IMR-90 (cell line): ENCODE measurements at places on chromosomes 1 and 21. TPM values are rescaled to one million over a fixed set of nuclear protein-coding genes. Genes with fewer than 3 reads are reported as not detected.

- DNase-seq: peak; percentile 40
Measured at GRCh38 chr1:202189001-202189790, 4.4 kb upstream of the LGR6 start.

- DNase-seq: peak; percentile 19
Measured at GRCh38 chr1:219587401-219587800, 25.5 kb downstream of the ZC3H11B start.

Gene SRM
- total RNA-seq: 23.1 and 25.6 TPM in 2 replicates

DNA sequence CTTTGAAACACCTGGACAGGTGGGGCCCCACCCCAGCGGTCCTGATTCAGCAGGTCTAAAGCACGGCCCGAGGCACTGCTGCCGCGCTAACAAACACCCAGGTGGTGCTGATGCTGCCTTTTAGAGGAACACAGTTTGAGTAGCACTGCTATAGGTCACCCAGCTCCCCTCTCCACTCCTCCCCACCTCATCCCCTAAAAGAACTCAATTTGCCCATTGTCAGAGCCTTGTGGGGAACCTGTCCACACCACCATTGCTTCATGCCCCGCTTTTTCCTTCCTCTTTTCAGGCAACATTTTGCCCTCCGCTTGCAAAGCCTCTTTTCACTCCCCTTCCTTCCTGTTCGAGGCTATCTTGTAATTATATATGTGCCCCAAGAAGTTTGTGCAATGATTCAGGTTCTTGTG, 26.2 kb upstream of the PADI4 start:
- no peak for DNase-seq

Gene REN
- 0.28 and 0.54 TPM in 2 replicates for total RNA-seq

Gene RHBDL2
- 0.28 and 0.36 TPM in 2 replicates for total RNA-seq

- no peak for DNase-seq
Measured at GRCh38 chr1:67651031-67651430, 34.0 kb upstream of the GADD45A start.

DNA sequence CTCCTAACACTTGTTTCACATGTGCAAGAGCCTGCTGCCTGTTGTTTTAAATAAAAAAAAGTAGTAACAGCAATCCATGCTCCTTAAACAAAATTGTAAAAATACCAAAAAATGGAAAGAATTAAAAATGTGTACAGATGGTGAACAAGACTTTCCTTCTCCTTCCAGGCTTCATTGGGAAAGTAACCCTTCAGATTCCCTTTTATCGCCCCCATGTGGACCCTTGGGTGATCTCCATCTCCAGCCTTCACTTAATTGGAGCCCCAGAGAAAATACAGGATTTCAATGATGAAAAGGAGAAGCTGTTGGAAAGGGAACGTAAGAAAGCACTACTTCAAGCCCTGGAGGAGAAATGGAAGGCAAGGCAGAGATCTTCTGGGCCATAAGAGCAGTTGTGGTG, 14.2 kb downstream of the VPS13D start:
- DNase-seq: no peak

- DNase-seq: no peak
Measured at GRCh38 chr1:228293393-228293792, 85.5 kb downstream of the OBSCN start.

- peak; percentile 81 for DNase-seq
Measured at GRCh38 chr1:44631647-44632539, 42.4 kb downstream of the TMEM53 start.

DNA sequence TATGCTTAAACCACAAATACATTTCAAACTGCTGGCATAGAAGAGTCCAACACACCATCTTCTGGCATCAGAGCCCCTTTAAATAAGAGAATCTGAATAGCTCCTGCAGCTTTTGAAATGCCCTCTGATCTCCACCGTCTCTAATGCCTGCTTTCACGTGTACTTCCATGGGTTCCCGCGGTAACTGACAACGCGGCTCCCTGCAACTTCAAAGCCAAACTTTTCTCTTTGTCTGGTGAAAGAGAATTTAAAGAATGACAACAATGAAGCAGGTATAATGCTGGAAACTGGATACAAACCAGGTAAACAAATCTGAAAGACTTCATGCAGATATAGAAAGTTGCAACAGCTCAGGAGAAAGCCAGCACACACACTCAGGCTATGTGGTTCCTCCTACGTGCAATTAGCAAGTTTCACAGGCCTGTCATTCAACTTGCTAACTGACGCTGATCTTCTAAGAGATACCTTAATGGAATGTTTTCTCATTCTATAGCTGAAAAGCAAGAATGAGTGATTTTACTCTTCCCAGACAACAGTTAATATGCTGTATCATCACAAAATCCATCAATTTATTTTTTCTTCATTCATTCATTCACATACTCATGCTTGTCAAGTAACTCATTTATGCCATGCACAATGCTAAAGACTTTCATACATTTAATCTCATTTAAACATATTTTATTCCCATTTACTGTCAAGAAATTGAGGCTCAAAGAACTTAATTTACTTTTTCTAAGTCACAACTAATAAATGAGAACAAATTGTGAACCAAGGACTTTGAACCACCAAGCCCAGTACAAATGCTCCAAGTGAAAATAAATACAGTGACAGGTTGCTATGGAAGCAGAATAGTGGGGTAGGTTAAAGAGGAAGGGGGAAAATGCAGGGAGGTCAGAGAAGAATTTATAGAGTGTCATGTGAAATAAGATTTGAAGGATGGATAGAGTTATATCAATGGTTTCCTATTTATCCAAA, 202.7 kb upstream of the SNX7 start:
- no peak for DNase-seq

DNA sequence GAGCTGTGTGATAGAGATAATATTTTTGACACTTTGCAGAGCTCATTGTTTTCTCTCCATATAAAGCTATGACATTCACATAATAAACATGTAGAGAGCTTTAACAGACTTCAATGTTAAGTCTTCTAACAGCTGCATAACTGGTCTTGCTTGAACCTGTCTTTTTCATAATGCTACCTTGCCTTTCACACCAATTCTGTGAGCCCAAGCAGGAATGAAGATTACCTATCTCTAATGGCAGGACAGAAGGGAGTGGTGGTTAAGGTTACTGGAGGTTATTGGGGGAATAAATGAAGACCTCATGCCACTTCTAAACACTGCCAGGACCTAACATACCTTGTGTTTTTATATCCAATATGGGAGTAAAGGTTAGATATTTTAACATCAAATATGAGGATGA, 2.3 kb upstream of the CD55 start:
- no peak for DNase-seq

GRCh38 chr1:232921381-232921780, 29.0 kb upstream of the NTPCR start:
- no peak for DNase-seq

Gene CLCA1
- not detected in 2 replicates for total RNA-seq

GRCh38 chr1:80639777-80640533, 1160.8 kb upstream of the ADGRL2 start:
- DNase-seq: no peak

Gene FMN2
- total RNA-seq: 35.8 and 50.0 TPM in 2 replicates

- DNase-seq: no peak
Measured at GRCh38 chr1:34362949-34363348, 186.2 kb downstream of the C1orf94 start.

DNA sequence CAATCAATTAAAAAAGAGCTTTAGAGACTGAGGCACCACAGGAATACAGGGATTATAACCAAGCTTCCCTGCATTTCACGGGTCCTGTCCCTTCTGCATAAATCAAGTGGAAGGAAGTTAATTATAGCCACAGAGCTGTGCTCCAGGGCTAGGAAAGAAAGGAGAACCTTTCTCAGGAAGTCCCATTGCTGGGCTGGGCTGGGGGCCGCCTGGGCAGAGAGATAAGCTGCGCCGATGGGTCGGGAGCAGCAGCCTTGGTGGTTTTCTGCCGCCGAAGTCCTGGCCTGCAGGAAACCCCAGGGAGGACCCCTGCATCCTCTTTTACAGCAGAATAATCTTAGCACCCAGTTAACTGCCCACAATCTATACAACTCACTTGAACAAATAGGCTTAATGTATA, 12.6 kb upstream of the CD34 start:
- no peak for DNase-seq

DNA sequence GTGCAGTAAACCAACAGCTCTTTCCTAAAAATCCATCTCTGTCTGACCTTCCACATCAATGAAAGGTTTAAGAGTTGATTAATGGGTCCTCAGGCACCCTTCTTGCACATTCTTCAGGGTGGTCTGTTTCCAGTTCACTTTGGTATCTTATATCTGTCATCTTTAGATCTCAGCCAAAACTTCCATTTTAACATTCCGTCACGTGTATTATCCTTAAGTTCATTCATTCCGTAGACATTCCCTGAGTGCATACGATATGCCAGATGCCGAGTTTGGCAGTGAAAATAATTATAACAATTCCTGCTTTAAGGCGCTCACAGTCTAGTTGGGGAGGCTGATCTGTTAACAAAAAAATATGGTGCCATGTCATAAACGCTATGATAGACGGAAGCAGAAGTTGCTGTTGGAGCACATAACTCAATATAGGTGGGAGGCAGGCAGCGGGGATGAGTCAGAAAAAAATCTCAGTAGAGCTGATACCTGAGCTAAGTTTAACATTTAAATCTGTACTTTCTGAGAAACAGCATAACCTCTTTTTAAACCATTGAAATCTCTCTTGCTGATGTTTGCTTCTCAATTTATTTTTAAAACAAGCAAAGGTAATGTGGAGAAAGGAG, 59.6 kb upstream of the HOOK1 start:
- DNase-seq: no peak

- DNase-seq: no peak
Measured at GRCh38 chr1:179554427-179554826, 21.3 kb downstream of the NPHS2 start.

GRCh38 chr1:10536133-10536770, 61.5 kb downstream of the PEX14 start:
- no peak for DNase-seq

Gene VHLL
- total RNA-seq: 0.28 TPM in 1 of 2 replicates, not detected in the other

Gene CLEC20A
- total RNA-seq: not detected in 2 replicates

DNA sequence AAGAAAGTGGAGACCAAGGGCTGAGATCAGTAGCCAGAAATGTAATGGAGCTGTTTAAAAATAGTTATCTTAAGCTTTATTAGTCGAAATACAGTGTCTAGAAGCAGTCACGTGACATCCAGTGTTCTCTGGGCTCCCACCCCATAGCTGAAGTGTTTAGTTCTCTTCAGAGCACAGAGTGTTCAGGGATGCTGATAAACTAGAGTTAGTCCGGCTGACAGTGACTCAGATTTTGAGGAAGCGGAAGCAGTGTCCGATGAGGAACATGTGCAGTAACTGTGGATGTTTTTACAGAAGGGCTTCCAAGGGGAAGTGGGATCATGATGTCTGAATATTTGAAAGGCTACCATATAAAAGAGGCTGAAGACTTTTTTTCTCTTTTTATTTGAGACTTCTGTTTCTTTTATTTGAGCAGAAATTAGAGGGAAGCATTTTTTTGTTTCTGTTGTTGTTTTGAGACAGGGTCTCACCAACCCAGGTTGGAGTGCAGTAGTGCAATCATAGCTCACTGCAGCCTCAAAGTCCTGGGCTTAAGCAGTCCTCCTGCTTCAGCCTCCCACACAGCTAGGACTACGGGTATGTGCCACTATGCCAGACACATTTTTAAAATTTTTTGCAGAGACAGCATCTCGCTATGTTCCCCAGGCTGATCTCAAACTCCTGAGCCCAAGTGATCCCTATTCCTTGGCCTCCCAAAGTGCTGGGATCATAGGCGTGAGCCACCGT, 124.2 kb downstream of the GALNT2 start:
- DNase-seq: peak; percentile 74

DNA sequence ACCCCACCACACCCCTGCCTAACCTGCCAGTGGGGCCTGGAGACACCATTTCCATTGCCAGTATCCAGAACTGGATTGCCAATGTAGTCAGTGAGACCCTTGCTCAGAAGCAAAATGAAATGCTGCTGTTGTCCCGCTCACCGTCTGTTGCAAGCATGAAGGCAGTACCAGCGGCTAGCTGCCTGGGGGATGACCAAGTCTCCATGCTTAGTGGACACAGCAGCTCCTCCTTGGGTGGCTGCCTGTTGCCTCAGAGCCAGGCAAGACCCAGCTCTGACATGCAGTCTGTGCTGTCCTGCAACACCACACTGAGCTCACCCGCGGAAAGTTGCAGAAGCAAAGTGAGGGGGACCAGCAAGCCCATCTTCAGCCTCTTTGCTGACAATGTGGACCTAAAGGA, 33.4 kb downstream of the STYXL2 start:
- DNase-seq: no peak

Gene C1orf35
- total RNA-seq: 4.3 and 4.7 TPM in 2 replicates

- no peak for DNase-seq
Measured at GRCh38 chr1:110408488-110408887, 994 bp upstream of the LAMTOR5 start.

- DNase-seq: no peak
Measured at GRCh38 chr1:153000294-153000693, 1.3 kb upstream of the SPRR3 start.

GRCh38 chr1:183097438-183098051, 74.3 kb downstream of the LAMC1 start:
- DNase-seq: peak; percentile 94

Gene ORC1
- 9.7 and 10.6 TPM in 2 replicates for total RNA-seq

DNA sequence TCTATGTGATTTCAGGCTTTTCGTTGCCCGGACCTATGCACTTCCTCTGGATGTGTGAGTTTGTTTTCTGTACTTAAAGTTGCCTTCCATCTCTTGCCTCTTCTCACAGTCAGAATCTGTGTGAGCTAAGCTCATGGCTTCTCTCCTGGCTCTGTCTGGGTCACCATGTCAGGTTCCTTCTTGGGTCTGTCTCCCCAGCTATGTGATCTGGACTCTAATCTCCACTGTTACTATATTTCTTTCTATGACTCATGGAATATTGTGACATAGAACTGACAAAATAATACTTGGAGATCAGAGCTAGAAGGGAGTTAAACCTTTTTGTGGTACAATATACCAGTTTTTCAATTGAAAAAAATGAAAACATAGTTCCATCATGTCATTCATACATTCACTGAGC, 172.7 kb upstream of the FGGY start:
- DNase-seq: peak; percentile 61

DNA sequence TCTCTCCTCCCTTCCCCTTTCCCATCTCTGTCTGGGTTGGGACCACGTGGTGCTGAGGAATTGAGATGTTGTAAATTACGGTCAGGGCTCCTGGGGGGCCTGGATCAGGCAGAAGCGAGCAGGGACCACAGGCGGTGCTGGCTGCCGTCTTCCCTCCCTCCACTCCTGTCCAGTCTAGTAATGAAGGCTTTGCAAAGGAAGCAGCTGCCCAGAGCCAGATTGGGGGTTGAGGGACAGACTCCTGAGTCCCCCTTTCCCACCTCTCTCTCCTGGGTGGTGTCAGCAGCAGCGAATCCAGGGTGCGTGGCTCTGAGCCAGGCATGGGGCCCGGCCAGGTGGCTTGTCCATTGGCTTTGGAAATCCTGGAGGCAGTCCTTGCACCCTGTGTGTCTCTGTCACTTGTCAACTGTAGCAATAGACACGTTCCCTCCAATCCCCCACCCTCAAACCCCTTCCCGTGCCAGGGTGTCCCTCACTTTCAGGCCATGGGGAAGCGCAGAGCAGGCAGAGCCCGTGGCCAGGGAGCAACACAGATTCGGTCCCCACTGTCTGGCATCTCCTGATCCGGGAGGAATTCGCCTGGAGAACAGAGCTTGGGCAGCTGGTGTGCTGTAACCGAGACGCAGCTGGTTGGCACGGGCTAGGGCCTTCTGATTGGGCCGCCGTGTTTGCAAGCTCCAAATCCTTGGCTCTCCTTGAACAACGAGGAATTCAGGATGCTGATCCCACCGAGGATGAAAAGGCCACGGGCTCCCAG, 64.8 kb upstream of the WNT4 start:
- no peak for DNase-seq

GRCh38 chr1:175278734-175279116, 86.1 kb upstream of the KIAA0040 start:
- no peak for DNase-seq

Gene EDARADD
- not detected in 2 replicates for total RNA-seq

Gene XKR8
- total RNA-seq: 1.1 TPM in 2 replicates
